ENCODE measurements at places on chromosomes 11 and 22.

DNA sequence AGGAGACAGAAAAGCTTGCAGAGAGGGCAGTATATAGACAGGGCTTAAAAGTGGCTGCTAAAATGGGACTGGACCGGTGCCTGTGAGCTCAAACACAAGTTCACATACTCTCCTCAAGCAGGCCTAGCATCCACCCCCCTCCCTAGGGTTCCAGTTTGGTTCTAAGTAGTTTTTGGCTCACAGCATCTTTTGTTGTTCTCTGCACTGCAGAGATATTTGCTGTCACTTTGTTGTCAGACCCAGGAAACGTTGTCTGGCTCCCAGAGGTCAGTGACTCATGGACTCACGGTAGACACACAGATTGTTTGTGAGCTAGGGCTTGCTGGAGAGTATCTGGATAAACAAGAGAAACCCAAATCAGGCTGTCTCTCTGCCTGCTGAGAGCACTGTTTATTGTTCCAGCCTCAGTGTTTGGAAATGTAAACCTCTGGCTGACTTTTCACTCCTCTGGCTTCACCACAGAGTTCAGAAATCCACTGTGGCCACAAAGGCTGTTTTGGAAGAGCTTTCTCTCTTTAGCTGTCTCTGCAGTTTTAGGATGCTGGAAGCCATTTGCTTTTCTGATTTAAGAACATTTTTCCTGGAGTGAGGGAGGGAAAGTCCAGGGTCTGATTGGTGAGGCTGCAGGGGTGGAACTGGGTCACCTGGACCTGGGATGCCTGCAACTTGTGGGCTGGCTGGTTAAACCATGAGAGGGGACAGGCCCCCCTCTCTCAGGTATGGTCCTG lies 303.7 kb upstream of the PLET1 start:
- DNase-seq, result peak; percentile 39

GRCh38 chr22:39318507-39319283 lies 728 bp downstream of the RPL3 start:
- DNase-seq, result peak; percentile 41

- no peak for DNase-seq
Observed at GRCh38 chr22:45999379-45999971, 22.5 kb upstream of the WNT7B start.

GRCh38 chr11:120057028-120057330 lies 80.9 kb downstream of the TRIM29 start:
- no peak for DNase-seq

DNA sequence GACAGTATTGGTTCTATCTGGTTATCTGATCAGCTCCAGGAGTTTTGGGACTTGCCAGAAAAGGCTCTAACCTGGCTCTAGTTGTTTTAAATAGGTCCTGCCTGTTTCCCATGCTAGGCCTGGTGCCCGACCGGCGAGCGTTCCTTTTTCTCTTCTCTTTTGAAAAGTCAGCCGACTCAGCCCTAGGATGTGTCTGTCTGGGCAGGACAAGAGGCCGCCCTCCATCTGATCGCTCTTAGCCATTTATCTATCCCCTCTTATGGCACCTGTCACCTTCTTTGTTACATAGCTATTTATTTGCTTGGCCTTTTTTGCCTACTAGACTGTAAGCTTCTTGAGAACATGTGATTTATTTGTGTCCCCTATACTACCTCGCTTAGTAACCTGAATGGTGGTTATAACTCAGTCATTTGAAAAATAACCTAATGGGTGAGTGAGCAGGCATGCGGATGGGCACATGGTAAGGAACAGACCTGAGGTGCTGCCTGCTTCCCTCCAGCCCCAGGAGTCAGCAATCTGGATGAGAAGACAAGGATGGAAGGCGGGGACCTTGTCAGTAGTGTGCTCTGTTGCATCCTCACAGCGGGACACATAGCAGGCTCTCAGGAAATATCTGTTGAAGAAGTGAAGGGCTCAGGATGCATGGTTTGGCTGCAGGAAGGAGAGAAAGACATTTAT lies 108.4 kb downstream of the ZBTB16 start:
- no peak for DNase-seq

DNA sequence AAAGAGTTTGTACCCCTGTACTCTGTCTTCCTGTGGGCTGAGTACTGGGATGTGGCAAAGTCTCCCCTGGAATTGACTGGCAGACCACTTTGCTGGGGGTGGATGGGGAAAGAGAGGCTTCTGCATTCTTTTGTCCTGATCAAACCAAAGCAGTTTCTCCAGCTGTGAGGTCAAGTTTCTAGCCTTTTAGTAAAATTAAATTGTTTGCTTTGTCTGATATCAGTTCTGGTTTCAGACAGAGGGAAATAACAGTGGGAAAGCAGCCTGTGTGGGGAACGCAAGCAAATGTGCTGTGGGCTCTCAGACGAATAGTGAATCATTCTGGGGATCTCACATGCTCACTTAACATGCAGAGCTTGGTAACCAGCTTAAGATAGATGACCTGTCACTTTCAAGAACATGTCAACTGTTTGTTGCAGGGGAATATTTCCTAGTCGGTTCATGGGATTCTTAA lies 151.6 kb downstream of the FAT3 start:
- no peak for DNase-seq

DNA sequence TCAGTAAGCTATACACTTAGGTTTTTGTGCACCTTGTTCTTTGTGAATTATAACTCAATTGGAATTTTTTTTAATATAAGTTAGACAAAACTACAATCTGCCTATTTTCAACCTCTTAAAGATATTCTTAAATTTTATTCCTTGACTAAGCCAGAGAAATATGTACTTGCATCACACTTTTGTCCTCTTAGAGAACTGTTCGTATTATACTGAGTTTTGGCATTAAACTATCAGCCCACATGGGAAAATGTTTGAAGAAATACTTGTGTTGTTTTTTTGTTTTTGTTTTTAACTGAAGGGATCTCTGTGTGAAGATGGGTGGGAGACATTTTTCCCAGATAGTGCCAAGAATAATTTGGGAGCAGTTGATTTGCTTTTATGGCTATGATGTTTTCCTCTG lies 25.3 kb downstream of the CEP295 start:
- DNase-seq, result no peak

DNA sequence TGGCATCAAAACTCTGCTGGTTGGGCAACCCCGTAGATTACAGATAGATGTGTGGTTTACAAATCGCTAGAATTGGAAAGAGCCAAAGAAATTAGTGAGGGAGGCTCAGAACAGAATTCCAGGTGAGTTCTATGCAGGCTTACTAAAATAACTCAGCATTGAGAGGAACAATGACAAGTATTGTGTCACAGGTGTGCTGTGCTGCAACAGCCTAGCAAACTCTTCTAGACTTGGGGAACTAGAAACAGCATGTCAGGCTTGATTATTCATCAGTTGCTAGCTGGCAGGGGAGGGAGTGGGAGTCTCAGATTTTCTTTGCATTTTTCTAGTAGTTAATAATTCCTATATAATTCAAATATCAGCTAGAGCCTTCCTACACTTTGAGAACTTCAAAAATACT lies 26.3 kb upstream of the RASD2 start:
- no peak for DNase-seq

DNA sequence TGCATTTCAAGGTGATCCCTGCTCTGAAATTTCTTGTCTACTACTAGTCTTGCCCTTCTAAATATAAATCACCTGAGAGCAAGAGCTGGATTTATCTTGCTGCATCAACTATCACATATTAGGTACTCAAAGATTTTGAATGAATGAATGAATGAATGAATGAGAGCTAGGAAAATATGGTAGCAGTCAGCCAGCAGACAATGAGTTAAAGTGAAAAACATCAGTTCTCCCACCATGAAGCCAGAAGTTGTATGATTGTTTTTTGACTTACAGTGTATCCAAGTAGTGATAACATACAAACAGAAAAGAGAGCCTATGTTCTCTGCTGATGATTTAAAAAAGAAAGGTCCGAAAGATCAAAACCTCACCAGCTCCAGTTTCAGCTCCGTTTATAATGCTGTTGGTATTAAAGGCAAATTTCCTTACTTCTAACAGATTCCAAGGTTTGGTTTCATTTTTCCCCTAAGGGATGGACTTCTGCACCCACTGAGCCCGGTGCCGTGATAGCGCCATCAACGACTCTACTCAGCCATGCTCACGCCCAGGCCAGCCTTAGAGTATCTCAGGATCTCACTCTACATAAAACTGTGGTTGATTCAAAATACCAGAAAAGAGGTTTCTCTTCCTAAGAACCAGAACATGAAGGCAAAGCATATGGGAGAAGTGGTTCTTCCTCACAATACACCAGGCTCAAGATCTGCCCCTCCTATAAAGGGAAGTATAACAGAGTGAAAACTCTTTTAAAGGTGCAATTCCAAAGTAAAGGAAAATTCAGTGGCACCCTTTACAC lies 92.0 kb downstream of the SGSM3 start:
- DNase-seq, result no peak

DNA sequence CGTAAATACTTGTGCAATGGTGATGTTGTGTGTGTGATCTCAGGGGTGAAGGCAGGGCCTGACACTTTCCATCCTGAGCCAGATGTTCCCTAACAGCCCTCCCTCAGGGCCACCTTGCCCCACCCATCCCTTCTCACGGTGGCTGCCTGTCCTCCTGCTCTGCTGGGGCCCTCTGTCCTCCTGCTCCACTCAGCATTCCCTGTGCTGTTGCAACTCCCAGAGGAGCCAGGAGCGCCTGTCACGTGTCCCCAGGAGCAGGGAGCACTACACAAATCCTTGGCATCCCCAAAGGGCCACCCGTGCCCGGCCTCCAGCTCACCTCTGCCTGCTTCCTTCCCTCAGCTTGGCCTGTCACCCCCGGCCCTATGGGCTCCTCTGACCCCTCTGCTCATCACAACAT lies 10.2 kb upstream of the CSNK1E start:
- DNase-seq, result no peak

GRCh38 chr11:112856133-112856532 lies 105.1 kb upstream of the NCAM1 start:
- DNase-seq, result no peak

DNA sequence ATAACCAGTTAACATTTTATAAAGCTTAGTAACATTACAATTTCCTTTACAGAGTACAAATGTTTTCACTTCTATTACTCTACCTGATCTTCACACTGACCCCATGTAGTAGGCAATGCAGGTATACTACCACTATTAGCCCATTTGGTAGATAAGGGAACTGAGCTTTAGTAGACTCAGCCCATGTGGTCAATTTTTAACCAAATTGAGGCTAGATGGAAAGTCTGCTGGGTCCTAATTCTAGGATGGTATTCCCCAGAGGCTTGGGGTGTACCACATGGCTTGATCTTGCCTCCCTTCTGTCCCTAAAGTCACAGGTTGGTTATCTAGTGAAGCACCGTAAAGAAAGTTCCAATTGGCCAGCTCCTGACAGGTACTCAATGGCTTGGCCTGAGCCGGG lies 48.2 kb downstream of the NRXN2 start:
- DNase-seq, result no peak

- peak; percentile 54 for DNase-seq
Observed at GRCh38 chr22:49724893-49725489, 102.7 kb downstream of the BRD1 start.

DNA sequence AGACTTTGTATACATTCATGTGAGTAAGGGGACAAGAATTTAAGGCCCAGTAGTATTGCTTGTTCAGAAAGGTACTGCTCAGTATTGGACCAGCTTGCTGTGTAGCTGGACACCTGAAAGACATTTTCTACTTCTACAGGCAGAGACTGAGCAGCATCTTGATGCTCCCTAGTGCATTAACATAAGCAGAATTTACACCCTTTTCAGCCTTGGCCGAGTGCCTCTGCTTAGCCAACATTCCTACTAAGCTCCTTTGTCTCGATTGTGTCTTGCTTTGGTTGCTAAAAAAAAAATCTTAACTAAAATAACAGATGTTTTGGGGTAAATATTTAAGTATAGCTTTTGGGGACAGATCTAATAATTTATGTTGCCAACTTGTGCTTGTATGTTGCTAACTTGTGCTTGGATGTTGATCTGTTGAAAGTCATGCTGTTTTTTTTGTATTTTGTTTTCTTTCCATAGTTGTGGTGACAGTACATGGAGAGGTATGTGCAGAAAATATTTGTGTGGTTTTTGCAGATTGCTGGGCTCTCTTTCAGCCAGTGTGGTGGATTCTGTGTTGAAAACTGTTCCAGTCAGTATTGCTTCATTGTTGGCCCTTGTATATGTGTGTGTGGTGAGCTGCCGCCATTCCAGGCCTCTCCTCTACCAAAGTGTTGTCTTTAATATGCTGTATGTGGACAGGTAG lies 3.7 kb downstream of the PTS start:
- DNase-seq, result no peak

All from SW480 (cell line).